ENCODE measurements at places on chromosomes 1 and 21.

GRCh38 chr1:92877792-92878191 lies 46.0 kb downstream of the RPL5 start:
- DNase-seq = no peak

DNA sequence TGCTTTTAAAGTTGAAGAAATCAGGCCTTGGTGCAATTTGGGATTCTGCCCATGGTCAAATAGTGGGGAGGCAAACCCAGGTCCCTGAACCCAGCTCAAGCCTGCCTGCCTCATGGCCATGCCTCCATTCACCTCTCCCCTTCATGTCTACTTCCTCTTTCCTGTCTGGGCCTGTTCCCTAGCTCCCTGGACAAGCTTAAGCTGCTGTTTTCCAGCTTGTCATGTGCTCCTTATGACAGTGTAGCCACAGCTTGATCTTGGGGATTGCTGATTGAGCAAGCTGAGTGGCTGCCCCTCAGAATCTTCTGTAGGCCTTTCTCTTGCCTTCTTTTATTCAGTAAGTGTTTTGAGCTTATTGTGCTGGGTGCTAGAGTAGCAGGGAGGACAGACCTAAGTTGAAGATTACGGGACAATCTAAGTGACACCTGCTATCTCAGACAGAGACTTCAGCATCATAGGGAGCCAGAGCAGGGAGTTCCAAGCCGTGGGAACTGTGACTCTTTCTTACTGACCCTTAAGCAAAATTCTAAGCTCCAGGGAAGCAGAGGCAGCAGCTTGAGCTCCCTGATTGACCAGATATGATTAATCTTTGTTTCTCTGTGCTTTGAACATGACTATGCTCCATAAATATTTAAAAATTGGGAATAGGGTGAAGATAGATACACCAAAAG lies 520 bp upstream of the MR1 start:
- DNase-seq = peak; percentile 24

DNA sequence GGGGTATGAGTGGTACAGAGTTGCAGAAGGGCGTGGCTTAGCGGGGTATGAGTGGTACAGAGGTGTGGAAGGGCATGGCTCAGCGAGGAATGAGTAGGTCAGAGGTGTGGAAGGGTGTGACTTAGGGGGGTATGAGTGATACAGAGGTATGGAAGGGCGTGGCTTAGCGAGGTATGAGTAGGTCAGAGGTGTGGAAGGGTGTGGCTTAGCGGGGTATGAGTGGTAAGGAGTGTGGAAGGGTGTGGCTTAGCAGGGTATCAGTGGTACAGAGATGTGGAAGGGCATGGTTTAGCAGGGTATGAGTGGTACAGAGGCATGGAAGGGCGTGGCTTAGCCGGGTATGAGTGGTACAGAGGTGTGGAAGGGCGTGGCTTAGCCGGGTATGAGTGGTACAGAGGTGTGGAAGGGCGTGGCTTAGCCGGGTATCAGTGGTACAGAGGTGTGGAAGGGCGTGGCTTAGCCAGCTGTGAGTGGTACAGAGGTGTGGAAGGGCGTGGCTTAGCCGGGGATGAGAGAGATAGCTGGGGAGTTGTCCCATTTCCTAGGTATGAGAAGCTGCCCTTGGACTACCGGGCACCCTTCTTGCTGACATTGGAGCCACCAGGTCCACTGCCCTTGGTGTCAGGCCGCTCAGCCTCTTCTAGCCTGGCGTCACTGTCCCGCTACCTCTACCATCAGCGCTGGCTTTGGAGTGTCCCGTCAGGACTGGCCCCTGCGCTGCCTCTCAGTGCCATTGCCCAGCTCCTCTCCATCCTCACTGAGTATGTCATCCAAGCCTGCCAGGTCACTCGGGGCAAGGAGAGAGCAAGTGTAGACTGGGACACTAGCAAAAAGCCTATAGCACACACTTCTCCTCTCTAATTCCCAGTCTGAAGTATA lies 29.8 kb downstream of the HYI start:
- no peak for DNase-seq

DNA sequence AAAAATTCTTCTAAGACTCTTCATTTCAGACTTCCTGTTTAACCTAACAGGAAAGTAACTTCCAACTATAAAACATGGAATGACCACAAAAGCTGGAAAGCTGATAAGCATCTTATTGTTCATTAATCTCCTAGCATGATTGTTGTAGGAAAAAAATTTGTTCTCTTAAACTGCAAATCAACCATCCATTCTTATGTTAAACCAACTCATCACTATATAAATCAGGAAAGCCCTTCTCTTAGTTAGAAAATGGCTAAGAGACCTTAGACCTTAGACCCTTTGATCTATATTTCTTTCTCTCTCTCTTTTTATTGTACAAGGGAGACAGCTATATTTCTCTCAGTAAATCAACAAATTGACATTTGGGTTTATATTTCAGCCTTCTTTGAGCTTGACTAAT lies 101.4 kb downstream of the UBE2U start:
- DNase-seq = no peak

DNA sequence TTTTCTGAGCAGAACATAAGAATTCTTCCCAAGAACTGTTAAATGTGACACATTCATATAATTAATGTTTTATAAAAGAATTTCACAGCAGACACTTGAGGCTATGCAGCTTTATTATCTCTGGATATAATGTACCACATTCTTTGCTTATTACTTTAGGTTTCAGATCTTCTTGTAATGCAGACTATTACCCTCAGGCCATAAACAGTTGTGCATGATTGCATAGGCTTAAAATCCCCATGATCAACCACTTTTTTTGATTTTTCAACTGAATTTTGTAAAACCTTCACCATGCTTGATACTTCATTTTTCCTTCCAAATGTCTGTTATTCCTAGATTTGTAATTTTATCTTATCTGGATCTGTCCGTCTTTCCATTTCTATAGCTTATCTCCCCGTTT lies 1355.7 kb downstream of the BRINP3 start:
- no peak for DNase-seq

DNA sequence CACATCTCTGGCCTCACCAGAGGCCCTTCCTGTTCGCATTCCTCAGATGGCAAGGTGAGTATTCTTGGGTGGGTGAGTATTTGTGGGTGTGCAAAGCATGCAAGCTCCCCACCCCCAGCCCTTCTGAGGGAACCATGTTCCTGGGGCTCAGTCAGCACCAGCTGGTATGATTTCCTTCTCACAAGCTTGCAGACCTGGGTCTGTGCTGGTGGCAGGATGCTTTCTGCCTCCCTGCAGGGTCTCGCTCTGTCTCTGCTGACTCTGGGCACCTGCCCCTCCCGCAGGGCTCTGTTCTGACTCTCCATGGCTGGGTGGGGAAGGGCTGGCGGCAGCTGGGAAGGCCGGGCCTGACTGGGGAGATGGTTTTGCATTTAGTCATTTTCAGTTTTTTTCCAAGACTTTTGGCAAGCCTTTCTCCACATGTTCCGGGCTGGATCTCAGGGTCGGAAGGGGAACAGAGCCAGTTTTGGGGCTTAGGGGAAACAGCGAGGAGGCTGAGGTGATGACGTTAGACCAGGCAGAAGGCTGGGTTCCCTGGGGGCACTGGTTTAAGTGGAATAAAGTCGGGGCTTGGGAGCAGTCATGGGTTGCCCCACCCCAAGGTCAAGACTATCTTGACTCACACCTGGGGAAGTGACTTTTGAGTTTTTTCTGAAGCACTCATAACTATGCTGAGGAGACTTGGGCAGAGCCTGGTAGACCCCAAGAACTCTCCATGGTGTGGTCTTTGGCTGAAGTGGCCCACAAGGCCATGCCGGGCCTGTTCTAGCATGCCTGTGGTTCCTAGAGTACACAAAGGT lies 6.2 kb downstream of the RASSF5 start:
- no peak for DNase-seq

GRCh38 chr1:29481031-29481430 lies 244.7 kb downstream of the PTPRU start:
- DNase-seq = no peak

DNA sequence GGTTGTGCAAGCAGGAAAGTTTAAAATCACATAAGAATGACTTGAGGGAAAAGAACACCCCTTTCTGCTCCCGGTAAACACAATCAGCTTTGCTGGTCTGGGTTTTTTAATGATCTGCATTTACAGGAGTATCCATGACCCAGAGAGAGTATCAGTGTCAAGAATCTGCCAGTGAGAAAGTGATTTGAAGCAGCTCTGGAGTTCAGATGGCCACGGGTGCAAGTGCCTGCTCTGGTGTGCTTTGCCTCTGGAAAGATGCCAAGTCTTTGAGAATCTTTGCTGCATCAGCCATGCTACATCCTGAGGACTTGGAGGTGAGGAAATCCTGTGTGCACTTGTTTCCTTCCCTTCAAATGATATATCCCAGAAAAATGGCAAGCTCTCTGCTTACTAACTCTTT lies 18.6 kb upstream of the MYSM1 start:
- no peak for DNase-seq

DNA sequence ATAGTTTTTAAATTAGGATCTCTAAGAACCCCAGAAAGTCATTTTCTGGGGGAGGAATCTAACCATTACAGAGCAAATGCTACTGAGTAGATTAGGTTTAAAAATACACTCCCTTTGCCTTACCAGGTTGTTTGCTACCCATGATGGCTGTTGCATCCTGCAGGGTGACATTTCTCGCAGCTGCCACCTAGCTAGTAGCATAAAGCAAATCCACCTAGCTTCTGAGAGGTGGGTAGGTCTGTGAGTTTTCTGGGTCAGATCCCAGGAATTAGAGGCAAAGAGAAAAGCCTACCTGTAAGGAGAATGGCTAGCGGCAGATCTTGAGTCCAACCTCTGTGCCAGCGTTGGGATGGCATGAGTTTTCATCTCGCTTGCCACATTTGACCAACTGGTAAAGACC lies 95.9 kb downstream of the DAB1 start:
- no peak for DNase-seq
